ENCODE measurements at places on chromosomes 4 and X.

- no peak for DNase-seq
Measured at GRCh38 chr4:16505267-16505666, 279.0 kb upstream of the TAPT1 start.

DNA sequence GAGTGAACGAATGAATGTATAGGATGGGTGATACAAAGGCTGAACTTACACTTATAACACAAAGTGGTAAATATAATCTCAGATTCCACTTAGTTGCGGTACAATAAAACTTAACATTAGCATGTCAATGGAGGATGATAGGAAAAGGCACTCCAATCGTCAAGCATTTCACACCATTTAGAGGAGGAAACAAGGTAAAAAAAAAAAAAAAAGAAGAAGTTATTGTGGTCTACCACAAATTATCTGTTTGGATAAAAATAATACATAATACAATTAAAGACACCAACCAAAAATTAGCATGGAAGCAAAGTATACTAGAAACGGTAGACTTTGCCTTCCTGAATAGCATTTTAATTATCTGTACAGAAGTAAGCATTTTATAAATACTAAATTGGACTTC, 205.5 kb downstream of the PPP3CA start:
- DNase-seq: no peak

DNA sequence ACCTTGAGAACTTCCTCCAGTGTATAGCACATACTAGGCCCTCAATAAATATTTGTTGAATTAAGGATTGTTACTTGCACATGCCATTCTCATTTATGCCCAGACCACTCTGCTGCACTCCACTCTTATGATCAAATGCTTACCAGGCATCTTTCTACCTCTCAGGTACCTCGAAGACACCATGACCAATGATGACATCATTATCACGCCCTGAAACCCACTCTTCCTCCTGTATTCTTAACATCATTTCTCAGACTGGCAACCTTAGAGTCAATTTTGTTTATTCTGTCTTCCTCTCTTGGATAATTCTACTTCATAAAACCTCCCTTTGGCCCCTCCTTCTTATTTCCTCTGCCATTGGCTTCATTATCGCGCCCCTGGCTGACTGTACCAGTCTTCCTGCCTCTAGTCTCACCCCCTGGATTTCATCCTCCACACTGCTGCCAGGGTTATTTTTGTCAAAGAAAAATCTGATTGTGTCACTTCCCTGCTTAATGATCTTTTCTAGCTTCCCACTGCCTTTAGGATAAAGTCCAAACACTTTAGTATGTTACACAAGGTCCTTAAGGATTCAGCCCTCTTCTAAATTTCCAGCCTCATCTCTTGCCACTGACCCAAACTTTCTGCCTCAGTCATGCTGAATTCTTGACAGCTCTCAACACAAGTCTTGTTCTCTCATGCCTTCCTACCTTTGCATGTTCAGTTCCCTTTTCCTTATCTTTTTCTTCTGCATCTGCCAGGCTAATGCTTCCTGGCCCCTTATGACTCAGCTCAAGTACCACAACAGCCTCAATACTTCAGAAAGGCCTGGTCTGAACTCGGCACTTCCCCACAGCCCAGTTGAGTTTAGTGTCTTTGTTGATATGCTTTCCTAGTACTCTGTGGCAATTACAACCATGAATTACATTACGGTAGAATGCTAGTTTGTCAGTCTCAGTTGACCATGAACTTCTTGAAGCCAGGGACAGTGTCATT, 45.8 kb downstream of the HDAC8 start:
- no peak for DNase-seq

DNA sequence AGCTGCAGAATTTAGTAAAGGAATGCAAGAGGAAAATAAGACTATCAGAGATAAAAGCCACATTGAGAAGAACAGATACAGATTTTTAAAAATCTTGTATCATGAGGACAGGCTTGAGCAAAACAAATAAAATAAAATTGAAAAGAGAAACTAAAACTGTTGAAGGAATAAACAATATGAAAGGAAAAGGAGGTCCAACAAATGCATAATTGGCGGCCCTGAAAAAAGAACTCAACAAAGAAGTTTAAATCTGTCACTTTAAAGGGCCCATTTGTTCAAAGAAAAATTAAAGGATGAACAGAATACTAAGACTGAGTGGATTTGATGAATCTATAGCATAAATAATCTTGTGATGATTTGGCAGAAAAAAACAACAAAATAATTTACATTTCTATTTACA, 36.5 kb downstream of the TMPRSS11B start:
- no peak for DNase-seq

DNA sequence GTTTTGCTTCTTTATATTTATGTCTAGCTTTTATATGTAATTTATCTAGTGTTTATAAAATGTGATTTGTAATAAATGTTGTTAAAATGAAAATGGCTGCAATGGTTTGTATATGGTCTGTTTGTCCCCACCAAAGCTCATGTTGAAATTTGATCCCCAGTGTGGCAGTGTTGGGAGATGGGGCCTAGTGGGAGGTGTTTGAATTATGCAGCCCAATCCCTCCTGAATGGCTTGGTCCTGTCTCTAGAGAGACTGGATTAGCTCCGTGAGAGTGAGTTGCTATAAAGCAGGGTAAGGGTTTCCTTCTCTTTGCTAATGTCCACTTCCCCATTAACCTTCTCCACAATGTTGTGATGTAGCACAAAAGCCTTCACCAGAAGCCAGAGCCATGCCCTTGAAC, 30.0 kb upstream of the JADE3 start:
- DNase-seq: no peak

- no peak for DNase-seq
Measured at GRCh38 chrX:4588056-4588455, 874.6 kb upstream of the PRKX start.

- DNase-seq: peak; percentile 11
Measured at GRCh38 chrX:24838629-24839028, 144.9 kb downstream of the POLA1 start.

- no peak for DNase-seq
Measured at GRCh38 chr4:3706111-3706511, 60.1 kb upstream of the ADRA2C start.

DNA sequence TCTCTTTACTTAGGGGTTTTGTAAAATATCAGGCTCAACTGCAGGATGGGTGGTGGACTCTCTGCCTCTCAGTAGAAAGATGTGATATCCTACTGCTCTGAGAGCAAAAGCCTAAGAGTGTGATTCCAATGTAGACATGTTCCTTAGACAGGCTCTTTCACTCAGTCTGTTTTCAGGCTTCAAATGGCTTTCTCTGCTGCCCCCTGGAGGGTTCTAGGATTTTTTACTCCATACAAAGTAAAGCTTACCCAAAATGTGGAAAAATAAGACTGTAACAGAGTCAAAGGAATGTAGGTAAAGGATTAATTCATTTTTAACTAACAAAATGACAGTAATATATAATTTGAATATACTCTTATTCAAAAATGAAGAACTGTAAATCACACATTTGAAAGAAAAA, 32.1 kb downstream of the ZGRF1 start:
- DNase-seq: peak; percentile 26

DNA sequence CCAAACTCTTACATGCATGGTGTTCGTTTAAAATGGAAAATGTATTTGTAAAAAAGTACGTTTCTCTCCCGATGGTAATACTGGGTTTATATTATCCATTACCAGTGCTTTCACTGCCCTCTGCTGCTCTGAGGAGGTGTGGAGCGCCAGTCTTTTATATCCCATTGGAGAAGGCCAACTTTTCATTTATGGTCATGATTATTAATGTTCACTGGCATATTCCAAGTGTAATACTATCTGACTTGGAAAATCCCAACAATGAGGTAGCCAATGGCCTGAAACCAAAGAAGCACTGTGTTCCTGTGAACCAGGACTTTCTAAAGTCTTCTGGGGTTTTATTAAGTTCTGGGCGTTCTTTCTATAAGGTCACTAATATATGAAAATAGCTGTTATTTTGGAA, 80.7 kb downstream of the SYNPO2 start:
- DNase-seq: peak; percentile 24

- DNase-seq: no peak
Measured at GRCh38 chr4:146490106-146490505, 31.6 kb downstream of the SLC10A7 start.

DNA sequence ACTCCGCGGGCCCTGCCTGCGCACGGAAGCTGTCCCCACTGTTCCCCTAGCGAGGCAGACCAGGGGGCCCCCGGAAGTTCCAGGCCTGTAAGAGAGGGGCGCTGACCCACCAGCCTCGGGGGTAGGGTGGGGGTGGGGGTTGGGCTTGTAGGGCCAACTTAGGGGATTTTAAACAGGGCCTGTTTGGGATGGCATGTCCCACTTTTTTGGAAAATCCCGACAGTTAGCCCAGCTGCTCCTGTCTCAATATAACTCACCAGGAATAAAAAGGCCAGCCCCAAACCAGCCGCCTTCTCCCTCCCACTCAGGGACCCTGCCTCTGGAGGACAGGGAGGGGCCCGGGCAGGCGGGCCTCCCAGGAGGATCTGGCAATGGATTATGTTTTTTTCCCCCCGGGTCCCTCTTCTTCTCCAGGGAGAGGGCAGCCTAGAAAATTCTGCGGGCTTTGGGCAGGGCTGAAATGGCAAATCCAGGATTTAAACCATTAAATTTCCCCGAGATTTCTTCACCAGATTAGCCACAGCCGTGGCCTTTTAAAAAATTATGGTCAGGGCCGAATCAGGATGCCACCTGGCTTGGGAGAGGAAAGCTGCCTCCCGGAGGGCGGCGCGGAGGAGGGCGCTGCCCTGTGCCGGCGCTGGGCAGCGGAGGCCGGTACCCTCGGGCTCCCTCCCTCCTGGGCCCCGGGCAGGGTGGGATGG, 957 bp downstream of the PPP2R2C start:
- DNase-seq: no peak

DNA sequence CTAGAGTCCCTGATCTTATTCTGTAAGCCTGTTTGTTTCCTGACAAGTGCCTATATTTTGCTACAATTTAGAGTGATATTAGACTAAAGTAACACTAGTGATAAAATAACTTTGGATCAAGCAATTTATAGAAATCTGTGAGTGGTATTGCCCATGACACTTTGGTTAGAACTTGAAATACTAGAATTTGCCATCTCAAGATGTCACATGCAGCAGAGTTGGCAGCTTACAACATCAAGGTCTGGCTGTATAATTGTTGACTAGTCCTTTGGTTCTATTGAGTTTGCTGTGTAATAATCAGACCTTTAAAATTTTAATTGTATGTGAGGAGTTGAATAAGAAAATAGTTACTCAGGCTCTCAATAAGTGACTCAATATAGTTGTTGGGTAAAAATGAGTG, 167.1 kb downstream of the RAPGEF2 start:
- DNase-seq: no peak

- DNase-seq: no peak
Measured at GRCh38 chr4:181525634-181526033, 717.6 kb upstream of the TENM3 start.

GRCh38 chrX:71540801-71541200, 7.9 kb downstream of the OGT start:
- DNase-seq: no peak

DNA sequence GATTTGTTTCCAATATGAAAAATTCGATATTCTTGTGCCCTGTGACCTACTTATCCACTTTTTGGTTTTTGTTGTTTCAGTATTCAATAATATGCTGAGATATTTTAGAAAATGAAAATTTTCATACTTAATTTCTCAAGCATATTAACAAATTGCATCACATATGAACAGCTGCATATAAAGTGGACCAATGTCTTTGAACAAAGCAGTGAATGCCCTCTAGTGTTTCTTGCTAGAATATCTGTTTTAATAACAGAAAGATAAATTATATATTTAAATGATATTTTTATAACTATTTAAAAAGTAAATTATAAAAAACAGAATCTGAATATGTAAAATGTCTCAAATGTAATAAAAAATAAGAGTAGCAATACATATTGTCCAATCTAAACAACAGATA, 31.7 kb upstream of the INTU start:
- no peak for DNase-seq

DNA sequence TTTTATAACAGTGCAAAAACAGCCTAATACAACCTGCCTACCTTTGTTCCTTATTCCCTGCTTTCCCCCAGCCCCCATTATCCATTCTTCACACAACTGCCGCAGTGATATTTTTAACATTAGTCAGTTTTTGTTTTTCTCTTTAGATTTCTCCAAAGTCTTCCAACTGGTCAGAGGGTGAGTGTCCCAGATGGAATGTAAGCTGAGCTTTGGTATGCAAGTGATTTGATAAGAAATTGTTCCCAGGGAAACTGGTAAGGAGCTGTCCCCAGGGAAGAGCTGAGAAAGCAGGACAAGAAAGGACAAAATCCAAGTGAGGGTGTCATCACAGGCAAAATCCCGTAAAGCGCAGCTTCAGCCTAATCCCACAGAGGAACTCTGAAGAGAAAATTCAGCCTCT, 475.5 kb upstream of the ADGRL3 start:
- DNase-seq: peak; percentile 62

GRCh38 chr4:163967263-163967662, 472.8 kb downstream of the TMA16 start:
- no peak for DNase-seq

DNA sequence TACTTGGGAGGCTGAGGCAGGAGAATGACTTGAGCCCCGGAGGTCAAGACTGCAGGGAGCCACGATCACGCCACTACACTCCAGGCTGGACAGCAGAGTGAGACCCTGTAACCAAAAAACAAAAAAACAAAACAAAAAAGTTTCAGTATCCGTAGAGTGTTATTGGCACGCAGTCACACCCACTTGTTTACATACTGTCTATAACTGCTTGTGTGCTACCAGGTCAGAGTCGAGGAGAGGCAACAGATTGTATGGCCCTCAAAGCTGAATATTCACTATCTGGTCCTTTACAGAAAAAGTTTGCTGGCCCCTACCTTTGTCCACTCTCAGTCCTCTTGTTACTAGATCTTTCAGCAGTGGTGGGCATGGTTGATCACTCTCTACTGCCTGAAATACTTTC, 8.2 kb upstream of the CD99L2 start:
- DNase-seq: no peak

- DNase-seq: peak; percentile 20
Measured at GRCh38 chrX:18360867-18361266, 6.4 kb upstream of the SCML2 start.

DNA sequence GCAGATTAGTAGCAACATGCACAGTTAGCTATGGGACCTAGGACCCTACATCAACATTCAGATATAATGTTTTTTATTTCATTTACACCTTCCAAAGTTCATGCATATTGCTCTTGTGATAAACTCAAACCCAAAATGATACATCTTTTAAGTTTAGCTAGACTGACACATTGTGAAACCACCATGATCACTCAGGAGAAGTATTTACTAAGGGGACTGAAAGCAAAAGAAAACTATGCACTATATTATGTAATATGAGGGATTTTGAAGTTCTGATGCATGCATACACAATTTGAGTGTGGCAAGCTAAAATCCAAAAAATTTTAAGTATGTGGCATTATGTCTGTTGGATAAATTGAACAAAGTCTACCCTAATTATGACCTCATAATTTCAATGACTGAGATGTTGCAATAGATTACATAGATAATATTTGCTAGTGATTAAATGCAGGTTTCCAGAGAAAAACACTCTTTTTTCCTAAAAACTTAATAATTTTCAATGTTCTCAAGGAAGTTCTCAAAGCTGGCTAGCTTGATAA, 914.8 kb upstream of the GRIA3 start:
- DNase-seq: no peak

DNA sequence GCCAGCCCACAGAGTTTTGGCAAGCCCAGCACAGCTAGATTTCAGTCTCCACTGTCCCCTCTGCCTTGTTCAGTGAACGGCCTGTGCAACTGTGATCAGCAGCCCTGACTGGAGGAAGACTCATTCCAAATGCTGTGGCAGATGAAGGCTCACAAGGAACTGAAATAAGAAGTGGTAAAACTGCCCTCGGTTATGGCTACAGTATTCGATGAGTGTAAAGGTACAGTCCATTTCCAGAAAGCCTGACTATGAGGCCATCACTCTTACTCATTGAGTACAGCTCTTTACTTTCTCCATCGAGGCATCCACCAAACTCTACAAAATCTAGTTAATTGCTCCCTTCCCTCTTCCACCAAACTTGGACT, 69.1 kb downstream of the RHOH start:
- DNase-seq: no peak

All from RCC 7860 (cell line).